ENCODE measurements at places on chromosomes 6 and 20.
A peak's percentile ranks its signal among the peaks of the same experiment; 100 is the strongest.

DNA sequence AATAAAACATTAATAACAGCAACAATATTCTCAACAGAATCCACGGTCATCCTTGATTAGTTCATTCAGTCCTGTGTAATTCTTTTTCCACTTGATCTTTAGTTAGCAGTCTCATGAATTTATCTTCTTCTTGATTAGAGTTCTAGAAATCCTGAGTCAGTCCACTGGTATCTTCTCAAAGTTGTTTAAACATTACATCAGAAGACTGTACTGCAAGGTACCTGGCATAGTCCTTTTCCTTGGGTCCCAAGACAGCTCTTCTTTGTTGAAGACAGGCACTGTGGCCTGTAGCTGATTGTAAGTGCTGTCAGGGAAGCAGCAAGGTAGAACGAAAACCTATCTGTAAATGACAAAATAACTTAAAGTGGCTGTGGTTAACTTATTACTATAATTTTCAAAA is 11.8 kb downstream of the MAP3K4 start:
- no peak for DNase-seq

DNA sequence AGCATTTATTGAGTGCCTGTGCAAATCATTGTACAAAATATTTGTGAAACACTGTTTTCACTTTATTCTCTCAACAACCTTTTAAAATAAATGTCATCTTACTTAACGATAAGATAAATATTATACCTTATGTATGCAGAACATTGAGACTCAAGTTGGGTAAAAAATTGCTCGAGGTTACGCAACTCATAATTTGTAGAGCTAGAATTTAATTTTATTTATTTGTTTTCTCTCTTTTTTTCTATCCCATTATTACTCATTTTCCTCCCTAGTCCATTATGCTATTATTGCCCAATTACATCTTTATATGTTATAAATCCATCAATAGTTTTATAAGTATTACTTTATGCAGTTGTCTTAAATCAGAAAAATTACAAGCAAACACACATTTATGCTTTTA is 77.4 kb upstream of the ELOVL5 start:
- DNase-seq = no peak

DNA sequence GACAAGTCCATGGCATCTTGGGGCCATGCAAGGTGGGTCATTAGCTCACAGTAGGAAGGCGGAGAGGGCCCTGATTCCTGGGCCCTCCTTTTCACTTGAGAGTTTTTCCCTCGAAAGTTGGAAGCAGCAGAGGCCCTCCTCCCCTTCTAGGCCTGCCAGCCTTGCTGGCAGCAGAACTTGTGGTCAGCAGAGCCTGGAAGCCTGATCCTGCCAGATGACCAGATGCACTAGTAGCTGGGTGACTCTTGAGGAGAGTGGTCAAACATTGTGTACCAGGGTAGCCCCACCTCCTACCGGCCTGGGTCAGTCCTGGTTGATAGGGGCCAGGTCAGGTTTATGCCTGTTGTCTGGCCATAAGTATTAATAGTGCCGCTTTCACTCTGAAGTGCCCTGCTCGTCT is 3.8 kb upstream of the HMGA1 start:
- DNase-seq = no peak

- no peak for DNase-seq
Measured at GRCh38 chr6:144641286-144641685, 356.2 kb downstream of the UTRN start.

DNA sequence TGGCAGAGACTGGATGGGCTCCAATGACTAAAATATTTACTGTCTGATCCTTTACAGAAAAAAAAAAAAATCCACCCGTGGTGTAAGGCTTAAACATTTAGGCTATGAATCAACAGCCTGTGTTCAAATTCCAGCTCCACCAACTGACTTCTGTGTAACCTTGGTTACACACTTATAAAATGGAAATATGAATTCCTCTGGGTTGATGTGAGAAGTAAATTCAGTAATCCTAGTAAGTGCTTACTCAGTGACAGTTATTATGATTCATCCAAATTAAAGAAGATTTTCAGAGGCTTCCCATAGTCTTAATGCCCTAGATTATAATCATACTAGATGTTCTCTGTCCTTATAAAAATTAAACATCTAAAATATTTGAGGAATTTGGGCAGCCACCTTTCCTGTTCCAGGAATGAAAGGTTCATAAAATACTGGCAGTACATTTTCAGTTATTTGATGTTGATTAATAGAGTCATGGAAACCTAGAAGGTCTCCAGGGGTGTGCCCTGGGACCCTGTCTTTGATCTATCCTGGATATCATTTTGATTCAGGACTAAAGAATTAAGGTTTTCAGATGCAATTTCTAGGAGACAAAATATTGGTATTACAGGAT is 180.3 kb upstream of the ZNF217 start:
- no peak for DNase-seq

GRCh38 chr6:164838068-164838615 is 471.3 kb downstream of the C6orf118 start:
- DNase-seq = no peak

GRCh38 chr20:6040958-6041807 is 12.7 kb downstream of the LRRN4 start:
- no peak for DNase-seq

GRCh38 chr6:146543940-146544615 is 445 bp downstream of the RAB32 start:
- DNase-seq = peak; percentile 71

DNA sequence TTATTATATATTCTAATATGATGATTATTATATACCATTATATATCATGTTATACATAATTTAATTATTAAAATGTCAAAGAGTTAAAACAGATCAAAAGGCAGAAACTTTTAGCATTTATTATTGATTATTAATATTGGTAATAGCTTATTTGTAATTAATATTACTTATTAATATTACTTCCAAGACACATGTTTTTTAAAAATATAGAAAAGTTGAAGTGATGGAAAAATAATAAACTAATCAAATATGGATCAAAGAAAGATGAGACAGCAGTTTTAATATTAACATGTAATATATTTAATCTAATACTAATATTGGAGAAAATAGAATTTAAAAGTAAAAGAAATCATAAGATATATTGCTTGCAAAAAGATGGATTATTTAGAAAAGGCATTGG is 154.6 kb upstream of the TAB2 start:
- DNase-seq = no peak

DNA sequence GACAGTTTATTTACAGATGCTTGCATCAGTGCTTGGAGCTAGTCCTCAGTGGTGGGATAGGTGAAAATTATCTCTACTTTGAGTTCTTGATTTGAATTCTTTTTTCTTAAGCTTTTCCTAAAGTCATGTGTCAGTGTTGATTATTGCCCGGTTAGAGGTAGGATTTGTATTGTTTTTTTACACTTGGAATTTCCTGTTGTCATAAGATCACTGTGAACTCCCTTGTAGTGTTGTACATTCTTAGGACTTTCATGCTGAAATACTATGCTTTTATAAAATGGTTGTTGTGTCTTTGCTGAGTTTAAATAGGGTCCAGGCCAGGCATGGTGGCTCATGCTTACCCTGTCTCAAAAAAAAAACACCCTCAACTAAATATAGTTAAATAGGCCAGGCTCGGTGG is 20.3 kb downstream of the ASXL1 start:
- no peak for DNase-seq

- no peak for DNase-seq
Measured at GRCh38 chr20:32707691-32708581, 34.2 kb upstream of the C20orf203 start.

GRCh38 chr6:31713991-31714684 is 1.0 kb upstream of the LY6G6D start:
- no peak for DNase-seq

- no peak for DNase-seq
Measured at GRCh38 chr20:59782986-59783640, 150.3 kb downstream of the SYCP2 start.

- no peak for DNase-seq
Measured at GRCh38 chr6:80725156-80725930, 618.9 kb downstream of the BCKDHB start.

Measured in lower lobe of right lung (tissue), 2 donors.